ENCODE measurements at places on chromosomes 11 and 22. TPM values are rescaled to one million over a fixed set of nuclear protein-coding genes. Genes with fewer than 3 reads are reported as not detected.
A peak's percentile ranks its signal among the peaks of the same experiment; 100 is the strongest.

DNA sequence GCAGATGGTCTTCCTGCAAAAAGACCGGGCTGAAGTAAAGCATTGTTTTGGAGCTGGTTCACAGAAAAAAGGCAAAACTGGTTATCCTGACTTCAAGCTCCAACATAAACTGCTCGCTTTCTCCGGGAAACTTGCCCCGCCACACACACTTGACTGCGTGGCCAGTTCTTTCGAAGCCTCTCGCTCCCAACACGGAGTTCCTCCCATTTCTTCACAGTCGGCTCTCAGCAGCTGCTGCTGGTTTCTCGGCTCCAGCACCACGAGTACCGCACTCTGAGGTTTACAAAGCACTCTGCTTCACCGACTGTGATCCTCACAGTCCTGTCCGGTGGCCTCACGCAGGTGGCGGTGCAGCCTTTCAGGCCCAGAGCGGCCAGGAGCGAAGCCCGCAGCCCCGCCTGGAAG is 264 bp downstream of the CHEK1 start:
- H3K36me3 ChIP-seq: peaks cover 9% of the 10 kb centered on the region
- H3K4me1 ChIP-seq: no peaks in the 10 kb centered on the region

DNA sequence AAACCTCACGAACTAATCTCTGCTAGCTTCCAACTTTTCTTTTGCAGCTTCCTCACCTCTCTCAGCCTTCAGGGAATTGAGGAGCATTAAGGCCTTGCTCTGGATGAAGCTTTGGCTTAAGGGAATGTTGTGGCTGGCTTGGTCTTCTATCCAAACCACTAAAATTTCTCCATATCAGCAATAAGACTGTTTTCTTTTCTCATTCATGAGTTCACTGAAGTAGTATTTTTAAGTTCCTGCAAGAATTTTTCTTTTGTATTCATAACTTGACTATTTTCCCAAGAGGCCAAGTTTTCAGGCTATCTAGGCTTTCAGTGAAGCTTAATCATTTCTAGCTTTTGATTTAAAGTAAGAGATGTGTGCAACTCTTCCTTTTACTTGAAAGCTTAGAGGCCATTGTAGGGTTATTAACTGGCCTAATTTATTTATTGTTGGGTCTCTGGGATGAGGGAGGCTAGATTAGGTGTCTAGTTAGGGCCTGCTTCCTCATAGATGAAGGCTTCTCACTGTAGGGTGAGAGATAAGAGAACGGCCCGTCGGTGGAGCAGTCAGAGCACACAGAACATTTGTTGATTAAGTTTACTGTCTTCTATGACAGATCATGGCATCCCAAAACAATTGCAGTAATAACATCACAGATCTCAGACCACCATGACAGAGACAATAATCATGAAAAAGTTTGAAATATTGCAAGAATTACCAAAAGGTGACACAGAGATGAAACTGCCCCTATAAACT is 33.2 kb downstream of the CSF2RB start:
- H3K4me1 ChIP-seq: no peaks in the 10 kb centered on the region
- no peak overlapping the region for H3K27ac ChIP-seq
- no peaks in the 10 kb centered on the region for H3K27me3 ChIP-seq
- DNase-seq: no peak
- no peaks in the 10 kb centered on the region for H3K36me3 ChIP-seq

GRCh38 chr11:41267451-41267850 is 192.0 kb downstream of the LRRC4C start:
- DNase-seq: no peak
- no peaks in the 10 kb centered on the region for H3K27me3 ChIP-seq
- no peaks in the 10 kb centered on the region for H3K36me3 ChIP-seq
- no peak overlapping the region for H3K27ac ChIP-seq
- H3K4me1 ChIP-seq: no peaks in the 10 kb centered on the region

DNA sequence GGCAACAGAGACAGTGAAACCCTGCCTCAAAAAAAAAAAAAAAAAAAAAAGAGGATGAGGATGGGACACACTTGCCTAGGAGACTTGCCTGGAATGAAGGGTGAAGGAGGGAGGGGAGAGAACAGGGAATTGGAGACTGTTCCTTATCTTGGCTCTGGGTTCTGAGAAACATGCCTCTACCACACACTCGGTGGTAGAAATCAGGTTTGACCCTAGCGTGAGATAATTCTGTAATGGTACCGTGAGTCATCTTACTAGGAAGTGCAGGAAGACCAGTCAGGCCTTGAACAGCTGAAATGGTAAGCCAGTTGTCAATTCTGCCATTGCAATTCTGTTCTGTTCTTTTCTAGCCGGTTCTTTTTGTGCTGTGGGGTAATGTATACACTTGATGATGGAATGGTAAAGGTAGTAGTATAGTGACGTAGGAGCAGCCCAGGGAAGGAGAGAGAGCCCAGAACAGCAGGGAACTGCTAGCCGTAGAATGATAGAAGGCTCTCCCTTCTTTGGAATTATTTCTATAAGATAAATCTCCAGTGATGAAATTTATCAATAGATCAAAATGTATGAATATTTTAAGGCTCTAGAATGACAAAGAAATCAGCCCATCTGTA is 3.9 kb upstream of the AMBRA1 start:
- no peak overlapping the region for H3K4me3 ChIP-seq
- no peak for DNase-seq
- no peaks in the 10 kb centered on the region for H3K36me3 ChIP-seq
- H3K27me3 ChIP-seq: no peaks in the 10 kb centered on the region
- H3K27ac ChIP-seq: no peak overlapping the region
- H3K4me1 ChIP-seq: no peaks in the 10 kb centered on the region

DNA sequence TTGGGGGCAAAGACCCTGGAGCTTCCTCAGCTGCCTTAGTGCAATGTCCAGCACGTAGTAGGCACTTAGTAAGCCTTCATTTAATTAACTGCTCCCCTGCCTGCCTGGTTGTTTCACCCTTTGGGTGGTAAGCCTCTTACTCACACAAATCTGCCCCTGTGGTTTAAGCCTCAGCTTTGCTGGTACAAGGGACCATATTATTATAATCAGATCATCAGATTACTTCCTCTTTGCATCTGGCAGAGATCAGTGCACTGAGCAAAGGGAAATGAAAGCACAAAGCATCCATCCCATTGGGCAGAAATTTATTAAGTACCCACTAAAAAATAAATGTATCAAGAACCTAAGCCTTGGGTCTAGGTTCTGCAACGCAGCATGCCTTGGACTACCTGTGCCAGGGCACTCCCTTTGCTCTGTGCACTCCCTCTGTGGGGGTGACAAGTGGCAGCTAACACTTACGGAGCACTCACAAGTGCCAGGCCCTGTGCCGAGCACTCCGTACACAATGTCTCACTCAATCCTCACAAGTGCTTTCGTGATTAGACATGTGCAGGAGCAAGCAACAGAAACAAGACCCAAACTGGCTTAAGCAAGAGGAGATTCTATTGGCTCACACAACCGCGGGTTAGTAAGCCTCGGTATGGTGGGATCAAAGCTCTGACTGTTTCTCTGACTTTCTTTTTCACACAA is 34.9 kb upstream of the DAGLA start:
- H3K4me1 ChIP-seq: no peaks in the 10 kb centered on the region
- DNase-seq: no peak
- no peaks in the 10 kb centered on the region for H3K36me3 ChIP-seq
- H3K27me3 ChIP-seq: no peaks in the 10 kb centered on the region

DNA sequence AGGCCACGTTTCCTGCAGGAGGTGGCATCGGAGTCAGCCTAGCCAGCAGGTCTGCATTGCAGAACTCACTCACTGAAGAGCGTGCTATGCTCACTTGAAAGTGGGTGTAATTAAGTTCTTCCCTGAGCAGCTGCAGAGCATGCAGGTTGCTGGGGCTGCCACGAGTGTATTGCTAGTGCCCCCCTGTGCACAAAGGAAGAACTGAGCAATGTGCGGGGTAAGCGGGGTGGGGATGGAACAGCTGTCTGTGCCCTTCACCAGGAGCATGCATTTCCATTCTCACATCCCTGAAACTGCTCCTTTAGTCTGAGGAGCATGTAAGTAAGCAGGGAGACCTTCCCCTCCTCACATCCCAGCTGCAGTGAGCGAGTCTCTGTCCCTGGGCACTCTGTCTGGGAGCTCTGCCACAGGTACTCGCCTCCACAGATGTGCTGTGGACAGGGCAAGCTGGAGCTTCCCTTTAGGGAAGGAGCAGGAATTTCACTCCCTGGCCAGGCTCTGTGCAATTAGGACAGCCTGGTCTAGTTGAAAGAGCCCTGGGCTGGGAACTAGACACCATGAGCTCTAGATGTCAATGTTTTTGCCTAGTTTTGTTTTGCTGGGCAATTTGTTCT is 1031.8 kb downstream of the NTM start:
- no peak overlapping the region for H3K4me3 ChIP-seq
- DNase-seq: peak; percentile 76
- H3K27ac ChIP-seq: no peak overlapping the region
- no peaks in the 10 kb centered on the region for H3K36me3 ChIP-seq

DNA sequence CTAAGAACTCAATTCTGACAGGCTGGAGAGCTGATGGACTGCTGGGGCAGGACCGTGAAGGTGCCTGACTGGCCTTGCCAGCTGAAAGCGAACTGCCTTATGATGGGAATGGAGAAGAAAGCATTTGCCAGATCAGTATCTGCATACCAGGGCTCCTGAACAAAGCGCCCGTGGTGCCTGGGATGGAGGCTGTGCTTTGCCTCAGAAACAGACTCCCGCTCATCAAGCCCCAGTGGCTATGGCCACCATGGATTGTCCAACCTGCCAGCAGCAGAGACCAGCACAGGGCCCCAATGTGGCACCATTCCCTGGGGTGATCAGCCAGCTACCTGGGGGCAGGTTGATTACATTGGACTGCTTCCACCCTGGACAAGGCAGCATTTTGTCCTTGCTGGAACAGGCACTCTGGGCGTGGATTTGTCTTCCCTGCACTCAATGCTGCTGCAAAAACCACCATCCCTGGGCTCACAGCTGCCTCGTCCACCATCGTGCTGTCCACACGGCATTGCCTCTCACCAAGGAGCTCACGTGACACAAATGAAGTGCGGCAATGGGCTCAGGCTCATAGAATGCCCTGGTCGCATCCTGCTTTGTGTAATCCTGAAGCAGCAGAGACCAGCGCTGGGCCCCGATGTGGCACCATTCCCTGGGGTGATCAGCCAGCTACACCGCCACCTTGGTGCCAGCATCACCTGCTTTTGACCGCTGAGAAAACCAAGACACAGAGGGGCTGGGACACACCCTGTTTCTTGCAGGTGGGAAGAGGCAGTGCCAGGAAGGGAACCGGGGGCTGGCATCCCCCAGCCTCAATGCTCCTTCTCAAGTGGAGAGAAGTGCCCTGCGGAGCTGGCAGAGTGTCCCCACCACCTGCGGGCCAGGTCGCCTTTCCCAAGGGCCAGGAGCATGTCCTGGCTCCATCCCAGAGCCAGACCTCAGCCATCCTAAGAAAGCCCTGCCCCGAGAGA is 1367.5 kb downstream of the BRD1 start:
- DNase-seq: no peak
- no peak overlapping the region for H3K27ac ChIP-seq
- H3K4me3 ChIP-seq: no peak overlapping the region
- no peaks in the 10 kb centered on the region for H3K36me3 ChIP-seq
- H3K27me3 ChIP-seq: no peaks in the 10 kb centered on the region

- no peak overlapping the region for H3K4me3 ChIP-seq
- no peaks in the 10 kb centered on the region for H3K36me3 ChIP-seq
- H3K27ac ChIP-seq: no peak overlapping the region
- no peaks in the 10 kb centered on the region for H3K27me3 ChIP-seq
Measured at GRCh38 chr11:115931548-115932083, 427.4 kb upstream of the CADM1 start.

DNA sequence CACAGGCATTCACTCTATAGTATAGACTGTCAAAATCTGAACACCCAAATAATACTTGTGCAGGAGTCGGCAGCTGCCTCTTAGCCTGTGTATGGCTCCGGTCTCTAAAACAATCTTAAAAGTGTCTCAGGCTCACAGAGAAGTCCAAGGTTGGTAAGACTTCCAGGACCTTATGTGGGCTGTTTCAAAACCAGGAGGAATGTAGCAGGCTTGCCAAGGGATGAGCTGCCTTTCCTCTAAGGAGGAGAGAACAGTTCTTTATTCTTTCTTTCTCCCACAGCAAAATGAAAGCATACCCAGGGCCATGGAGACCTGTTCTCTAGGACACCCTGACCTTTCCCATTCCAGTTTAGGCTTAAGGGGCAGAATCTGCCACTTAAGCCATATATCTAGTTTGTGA is 176.5 kb downstream of the TRPC6 start:
- H3K36me3 ChIP-seq: no peaks in the 10 kb centered on the region
- no peak overlapping the region for H3K27ac ChIP-seq
- no peaks in the 10 kb centered on the region for H3K27me3 ChIP-seq
- DNase-seq: no peak
- no peaks in the 10 kb centered on the region for H3K4me1 ChIP-seq

DNA sequence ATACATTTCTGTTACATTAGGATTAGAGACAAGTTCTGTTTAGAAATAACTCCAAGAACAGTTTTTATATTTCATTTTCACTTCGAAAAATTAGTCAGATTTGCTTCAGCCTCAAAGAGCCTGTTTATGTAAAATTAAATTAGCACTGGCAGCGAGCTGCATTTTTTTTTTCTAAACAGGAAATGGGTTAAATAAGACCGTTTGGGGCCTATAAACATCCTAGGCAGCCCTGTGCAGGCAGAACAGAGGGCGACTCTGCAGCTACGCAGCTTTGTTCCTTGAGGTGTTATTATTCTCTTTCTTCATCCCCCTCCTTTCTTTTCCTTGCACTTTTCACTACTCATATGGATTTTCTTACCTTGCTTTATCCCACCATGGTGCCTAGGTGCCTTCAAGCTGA is 48.7 kb downstream of the CWC15 start:
- no peak overlapping the region for H3K4me3 ChIP-seq
- peaks cover 26% of the 10 kb centered on the region for H3K4me1 ChIP-seq
- H3K36me3 ChIP-seq: no peaks in the 10 kb centered on the region
- peak overlapping the region; percentile 8 for H3K27ac ChIP-seq
- DNase-seq: no peak

MS4A6A gene
- total RNA-seq: 145 TPM
